Occipital lobe (tissue), 3 donors: ENCODE measurements at places on chromosomes 1 and 21. TPM values are rescaled to one million over a fixed set of nuclear protein-coding genes. Genes with fewer than 3 reads are reported as not detected.

GRCh38 chr1:94958081-94958480 is 31.2 kb upstream of the CNN3 start:
- DNase-seq, result no peak

DNA sequence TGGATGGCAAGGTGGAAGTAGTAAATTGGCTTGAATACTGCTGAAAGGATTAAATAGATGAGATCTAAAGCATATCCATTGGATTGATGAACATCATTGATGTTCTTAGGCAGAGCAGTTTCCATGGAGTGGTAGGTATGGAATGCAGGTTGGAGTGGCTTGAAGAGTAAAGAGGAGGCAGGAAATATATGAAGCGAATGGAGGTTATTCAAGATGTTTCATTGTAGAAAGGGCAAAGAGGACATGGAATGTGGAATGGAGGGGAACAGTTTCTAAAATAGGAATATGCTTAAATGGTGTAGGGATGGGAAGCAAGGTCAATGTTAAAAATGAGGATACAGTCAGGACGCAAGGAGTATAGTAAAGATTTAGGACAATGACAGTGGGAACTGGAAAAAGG is 6.1 kb downstream of the OSBPL9 start:
- DNase-seq, result no peak

DNA sequence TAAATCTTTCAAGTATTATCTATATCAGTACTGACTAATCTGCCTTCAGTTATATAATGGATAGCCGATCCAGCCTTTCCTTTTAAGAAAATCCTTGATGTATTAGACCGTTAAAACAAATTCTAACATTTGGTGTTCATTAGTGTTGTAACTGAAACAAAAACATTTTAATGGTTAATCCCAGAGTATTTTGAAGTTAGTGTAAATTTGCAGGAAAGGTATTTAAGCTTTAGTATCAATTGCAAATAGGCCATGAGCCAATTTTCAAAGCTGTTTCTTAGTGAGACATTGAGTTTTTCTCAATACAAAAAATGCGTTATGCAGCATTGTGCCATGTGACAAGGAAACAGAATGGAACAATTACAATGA is 29.6 kb downstream of the DISP1 start:
- DNase-seq, result no peak

DNA sequence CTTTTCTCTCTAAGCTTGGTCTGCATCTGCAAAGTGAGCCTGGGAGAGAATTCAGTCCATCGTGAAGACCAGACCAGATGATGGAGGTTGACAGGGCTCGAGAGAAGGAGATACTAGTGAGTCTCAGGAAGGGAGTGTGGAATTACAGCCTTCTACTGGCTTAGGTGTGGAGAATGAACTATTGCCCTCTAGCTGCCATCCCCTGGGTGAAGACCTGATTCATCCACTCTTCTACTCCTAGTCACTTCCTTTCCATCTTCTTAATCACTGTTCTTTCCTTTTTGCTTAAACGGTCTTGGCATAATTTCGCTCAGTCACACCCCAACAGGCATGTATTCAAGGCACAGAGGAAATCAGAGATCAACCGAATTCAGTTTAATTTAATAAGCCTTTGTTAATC is 34.0 kb upstream of the HSD17B7 start:
- DNase-seq, result no peak

DNA sequence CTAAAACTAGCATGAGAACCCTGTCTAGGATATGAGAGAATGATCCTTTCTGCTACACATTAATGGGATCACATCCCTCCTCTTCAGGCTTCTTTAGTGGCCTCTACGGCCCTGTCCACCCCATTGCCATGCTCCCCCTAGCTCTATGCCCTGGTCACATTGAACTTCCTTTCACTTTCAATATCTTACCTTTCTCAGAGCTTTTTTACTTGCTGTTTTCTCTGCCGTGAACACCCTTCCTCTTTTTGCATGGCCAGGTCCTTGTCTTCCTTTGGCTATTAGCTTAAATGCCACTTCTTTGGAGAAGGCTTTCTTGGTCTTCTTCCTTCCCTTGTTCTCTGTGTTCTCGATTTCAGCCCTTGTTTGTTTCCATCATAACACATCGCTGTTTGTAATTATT is 97.4 kb downstream of the GIPC2 start:
- DNase-seq, result no peak

DNA sequence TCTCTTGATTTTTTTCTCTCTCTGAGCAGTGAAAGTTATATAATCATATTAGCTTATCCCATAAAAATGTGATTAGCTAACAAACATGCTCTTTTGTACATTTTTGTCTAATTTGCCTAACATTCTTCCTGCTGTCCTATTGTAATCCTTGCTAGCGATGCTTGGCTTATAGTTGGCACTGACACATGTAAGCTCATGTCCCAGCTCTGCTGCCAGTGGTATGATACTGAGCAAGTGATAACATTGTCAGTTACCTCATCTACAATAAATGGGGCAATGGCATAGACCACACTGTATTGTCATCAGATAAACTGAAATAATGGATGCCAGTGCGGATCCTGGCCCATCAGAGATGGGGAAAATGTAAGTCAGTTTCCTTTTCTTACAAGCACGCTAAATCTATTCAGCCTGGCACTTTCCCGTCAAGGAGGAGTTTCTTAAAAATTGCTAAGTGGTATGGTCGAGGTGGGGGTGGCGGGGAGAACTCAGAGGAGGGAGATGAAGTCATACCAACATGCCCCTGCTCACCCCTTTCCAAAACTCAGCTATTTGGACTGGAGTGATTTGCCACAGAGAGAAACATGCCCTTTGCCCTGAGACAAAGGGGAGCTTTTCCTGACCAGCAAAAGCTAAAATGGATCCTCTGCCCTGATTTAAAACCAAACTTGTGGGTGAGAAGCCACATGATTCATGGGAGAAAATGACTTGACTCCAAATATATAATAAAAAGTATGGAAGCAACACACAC is 1.3 kb downstream of the FYB2 start:
- DNase-seq, result no peak

GRCh38 chr1:227912866-227913265 is 34.9 kb downstream of the WNT9A start:
- no peak for DNase-seq

DNA sequence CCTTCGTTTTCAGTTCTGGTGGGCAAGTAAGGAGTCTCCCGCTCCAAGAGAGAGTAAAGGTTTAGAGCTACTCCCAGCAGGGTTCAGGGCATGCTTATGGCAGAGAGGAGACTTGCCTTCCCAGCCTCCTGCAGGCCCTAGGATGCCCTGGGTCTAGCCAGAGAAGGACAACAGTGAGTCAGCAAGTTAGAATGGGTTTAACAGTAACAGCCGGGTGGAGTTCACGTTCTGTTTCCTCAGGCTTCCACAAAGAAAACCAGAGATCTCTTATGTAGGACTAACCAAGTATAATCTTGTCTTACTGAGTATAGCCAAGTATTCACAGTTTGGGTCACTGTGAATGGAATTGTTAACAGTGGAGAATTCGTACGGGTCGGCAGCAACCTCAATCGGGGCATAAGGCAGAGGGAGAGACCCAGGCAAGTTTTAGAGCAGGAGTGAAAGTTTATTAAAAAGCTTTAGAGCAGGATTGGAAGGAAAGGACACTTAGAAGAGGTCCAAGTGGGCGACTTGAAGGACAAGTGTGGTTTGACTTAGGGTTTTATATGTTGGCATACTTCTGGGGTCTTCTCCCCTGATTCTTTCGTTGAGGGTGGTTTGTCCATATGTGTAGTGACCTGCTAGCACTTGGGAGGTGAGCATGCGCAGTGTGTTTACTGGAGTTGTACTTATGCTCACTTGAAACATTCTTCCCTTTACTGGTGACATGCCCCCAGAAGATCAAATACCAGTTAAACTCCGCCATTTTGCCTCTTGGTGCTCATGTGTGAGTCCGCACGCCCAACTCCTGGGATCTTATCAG is 4.5 kb downstream of the OVAAL start:
- no peak for DNase-seq

- DNase-seq, result no peak
Measured at GRCh38 chr1:17719874-17720273, 35.3 kb upstream of the ACTL8 start.

- no peak for DNase-seq
Measured at GRCh38 chr1:229896306-229896705, 170.7 kb upstream of the GALNT2 start.

DNA sequence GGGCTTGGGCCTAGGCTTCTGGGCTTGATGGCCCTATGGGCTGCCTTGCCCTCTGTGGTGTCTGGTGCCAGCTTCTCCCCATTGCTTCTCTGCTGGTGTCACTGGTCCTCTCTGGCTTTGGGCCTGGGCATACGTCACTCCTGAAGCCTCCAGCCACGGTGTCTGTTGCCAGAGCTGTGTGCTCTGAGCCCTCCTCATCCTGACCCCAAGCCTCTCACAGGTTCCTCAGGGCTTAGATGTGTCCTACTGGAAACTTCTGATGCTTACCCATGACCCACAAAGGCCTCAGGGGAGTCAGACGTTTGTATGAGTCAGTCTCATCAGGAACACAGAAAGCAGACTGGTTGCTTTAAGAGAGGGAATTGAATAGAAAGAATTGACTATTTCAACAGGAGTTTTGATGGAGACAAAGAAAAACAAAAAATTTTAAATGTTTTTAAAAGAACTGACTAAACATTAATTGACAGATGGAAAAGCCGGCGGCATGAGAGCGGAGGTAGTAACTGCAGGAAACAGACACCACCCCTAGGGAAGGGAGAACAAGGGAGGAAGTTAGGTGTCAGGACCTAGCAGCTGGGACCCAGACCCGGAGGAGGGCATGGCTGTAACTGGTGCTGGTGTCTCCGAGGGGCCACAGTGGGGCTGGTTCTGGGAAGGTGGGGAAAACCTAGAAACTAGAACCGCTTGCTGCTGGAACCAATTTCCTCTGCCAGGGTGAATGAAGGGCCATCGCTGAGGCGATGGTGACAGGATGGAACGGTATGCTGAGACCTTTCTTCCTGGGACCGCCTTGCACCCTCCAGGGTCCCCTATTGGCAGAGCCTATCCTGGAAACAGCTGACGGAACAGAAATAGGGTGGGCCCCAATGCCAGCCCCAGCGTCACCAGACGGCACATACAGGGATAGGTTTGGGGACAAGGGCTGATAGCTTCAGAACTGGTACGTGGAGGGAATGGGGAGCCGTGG is 40.0 kb upstream of the CITED4 start:
- no peak for DNase-seq

DNA sequence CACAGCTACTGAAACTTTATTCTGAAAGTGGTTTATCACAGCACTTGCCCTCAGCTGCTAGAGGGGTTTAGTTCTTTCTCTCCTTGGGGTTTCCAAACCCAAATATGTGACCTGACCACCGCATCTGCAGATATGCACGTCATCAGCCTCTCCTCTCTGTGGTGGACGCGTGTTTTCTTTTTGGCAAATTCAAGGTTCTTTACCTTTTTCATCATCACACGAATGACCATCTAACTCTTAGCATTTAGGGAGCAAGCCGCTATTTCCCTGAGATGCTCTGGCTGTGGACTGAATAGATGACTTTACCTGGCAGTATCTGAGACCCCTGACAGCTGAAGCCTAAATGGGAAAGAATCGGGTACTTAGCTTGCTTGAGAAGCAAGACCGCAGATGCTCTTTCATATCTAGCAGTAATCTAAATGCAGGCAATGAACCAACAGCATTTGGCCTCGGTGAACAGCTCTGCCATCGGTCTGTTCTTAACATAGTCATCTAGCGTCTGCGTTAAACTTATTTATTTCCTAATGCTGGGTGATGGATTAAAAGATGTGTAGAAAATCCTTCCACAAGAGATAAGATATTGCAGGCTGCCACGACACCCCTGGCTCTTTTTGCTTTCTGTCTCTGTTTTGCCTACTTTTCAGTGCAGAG is 463.4 kb downstream of the CAMTA1 start:
- no peak for DNase-seq

DNA sequence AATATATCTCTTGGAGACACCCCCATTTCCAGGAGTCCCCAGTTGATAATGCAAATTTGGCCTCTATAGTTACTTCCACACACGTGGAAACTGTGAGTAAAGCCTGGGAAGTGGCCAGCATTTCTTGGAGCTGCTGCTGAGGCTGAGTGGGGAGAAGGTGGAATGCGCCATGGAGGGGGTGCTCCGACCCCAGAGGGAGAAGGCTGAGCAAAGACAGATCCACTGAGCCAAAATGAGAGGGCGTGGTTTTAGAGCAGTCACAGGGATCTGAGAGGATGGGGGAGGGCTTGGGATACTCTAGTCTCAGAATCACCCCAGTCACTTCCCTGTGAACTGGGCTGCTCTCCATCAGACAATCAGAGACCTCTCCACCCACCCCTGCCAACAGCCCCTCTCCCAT is 38.7 kb downstream of the TRIM62 start:
- DNase-seq, result no peak

DNA sequence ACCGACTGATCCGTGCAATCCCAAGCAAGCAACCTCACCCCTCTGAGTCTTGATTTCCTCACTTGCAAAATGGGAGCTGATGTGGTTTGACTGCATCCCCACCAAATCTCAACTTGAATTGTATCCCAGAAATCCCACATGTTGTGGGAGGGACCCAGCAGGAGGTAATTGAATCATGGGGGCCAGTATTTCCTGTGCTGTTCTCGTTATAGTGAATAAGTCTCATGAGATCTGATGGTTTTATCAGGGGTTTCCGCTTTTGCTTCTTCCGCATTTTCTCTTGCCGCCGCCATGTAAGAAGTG is 58.4 kb downstream of the FHAD1 start:
- no peak for DNase-seq

- DNase-seq, result no peak
Measured at GRCh38 chr1:95888941-95889390, 655.0 kb downstream of the RWDD3 start.

DNA sequence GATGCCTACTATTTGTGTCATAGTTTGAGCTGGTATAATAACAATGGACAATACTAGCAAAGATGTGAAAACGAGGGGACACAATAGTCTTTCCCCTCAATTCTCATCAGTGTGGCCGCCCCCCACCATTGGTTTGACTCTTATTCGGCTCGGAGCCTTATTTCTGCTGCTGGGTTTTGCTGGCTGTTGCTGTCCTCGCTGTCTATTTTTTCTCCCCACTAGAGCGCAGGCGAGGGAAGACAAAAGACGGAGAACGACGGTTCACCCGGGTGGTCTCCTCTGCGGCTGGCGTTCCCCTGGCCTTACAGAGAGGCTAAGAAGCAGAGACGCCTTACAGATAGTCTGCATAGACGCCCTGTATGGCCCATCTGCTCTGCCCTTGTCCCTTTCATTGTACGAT is 19.4 kb downstream of the CLIC6 start:
- DNase-seq, result no peak

- DNase-seq, result no peak
Measured at GRCh38 chr1:50181027-50181663, 72.4 kb downstream of the ELAVL4 start.

Gene PYCR2
- 16.2 TPM for total RNA-seq

Gene ANKRD45
- 26.2 TPM for total RNA-seq

Gene LCE3E
- not detected for total RNA-seq

Gene S100A6
- total RNA-seq, result 9.2 TPM

Gene HSD3B2
- not detected for total RNA-seq
